Glutamatergic neuron (in vitro differentiated cells): ENCODE measurements at places on chromosomes 11 and 22. TPM values are rescaled to one million over a fixed set of nuclear protein-coding genes. Genes with fewer than 3 reads are reported as not detected.

DNA sequence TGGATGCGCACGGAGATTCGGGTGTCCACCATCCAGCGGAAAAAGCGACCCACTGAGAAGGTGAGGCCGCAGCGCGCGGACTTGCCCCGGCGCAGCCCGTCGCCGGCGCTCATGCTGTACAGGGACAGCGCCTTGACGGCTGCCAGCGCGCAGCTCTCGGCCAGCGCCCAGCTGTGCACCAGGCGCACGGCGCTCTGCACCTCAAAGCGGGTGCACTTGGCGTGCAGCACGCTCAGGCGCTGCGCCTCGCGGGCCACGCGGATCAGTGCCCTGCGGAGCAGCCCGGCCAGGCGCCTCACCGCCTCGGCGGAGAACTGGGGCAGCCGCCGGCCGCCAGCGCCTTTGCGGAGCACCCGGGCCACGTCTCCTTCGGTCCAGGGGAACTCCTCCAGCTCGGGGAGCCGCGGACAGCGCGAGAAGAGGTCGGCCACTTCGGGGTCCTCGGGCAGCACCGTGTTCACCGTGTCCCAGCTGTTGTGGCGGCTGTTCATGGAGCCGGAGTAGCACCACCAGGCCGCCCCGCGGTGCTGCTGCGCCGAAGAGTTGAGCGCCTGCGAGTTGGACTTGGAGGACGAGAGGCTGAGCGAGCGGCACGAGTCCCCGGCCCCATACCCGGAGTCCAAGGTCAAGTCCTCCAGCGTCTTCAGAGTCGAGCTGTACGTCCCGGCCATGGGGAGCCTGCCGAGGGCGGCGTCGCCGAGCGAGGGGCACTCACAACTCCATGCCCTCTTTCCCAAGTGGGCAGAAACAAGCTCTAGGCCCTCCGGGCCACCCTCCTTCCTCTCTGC, 703 bp downstream of the ABTB2 start:
- peak; percentile 73 for DNase-seq

GRCh38 chr11:128388206-128388815, 199.0 kb downstream of the ETS1 start:
- DNase-seq, result no peak

PYGM gene
- total RNA-seq, result 5.5 TPM

- no peak for DNase-seq
Measured at GRCh38 chr11:14270690-14271542, 88.1 kb downstream of the RRAS2 start.

NEFH gene
- 27.1 TPM for total RNA-seq

DNA sequence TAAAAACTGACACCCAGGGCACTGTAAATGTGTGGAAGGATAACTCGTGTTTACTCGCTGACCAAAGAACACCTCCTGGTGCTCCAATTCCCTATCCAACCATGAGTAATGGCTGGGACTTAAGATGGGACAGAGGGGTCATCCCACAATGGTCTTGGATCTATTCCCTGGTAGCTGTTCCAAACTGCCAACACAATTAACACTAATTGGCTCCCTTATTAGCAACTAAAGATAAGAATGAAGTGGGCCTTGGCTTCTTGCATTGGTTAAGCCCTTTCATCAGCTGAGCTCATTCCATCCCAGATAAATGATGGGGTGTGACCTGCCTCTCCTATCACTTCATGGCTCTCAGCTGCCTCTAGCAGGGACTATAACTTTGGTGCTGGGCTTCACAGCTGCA, 1.5 kb upstream of the SIK3 start:
- DNase-seq, result no peak

PUS3 gene
- total RNA-seq, result 12.6 TPM

GRCh38 chr11:117819096-117820040, 5.2 kb downstream of the FXYD2 start:
- peak; percentile 88 for DNase-seq

GRCh38 chr11:121714351-121714750, 261.6 kb upstream of the SORL1-AS1 start:
- no peak for DNase-seq

GRCh38 chr11:100612766-100613165, 74.3 kb upstream of the ARHGAP42 start:
- no peak for DNase-seq

DNA sequence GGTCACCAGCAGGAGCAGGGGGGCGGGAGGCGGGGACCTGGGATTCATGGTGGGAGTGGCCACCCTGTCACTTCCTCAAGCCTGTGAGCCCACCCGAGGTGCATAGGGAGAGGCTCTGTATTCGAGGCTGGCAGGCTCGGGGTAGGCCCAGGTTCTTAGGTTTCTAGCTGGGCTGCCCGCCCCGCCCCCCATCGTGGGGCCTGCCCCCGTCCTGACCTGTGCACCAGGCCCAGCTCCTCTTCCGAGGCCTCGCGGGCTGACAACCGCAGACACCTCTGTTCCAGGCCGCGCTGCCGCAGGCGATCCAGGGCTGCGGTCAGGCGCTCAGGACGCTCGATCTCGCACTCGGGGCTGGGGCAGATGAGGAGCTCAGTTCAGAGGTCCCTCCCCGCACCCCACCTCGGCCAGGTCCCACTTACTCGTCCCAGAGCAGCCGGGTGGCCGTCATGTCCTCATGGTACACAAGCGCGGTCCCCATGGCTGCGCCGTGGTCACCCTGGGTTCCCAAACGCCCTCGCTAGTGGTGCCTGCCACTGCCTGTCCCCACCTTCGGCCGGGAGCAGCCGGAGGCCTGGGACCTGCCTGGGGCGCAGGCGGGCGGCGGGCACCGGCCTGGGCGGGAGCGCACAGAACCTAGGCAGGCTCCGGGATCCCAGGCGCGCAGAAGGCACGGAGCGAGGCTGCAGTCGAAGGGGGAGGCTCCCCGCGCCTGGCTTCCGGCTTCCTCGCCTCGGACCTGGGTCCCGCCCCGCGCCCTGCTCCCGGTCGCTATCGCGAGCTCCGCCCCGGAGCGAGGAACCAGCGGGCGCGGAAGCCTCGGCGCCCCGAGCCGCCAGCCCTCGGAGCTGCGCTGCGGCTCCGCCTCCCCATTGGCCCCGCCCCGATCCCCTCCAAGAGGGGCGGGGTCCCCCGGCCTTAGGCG, at the start of gene HDAC10:
HDAC10 (minus strand) TSS at position 711 of the 922 bp plus-strand sequence; CDS start at position 478, 233 bp downstream.
- peak; percentile 89 for DNase-seq

GRCh38 chr11:96113193-96113681, 189.3 kb upstream of the MTMR2 start:
- DNase-seq, result no peak

DNA sequence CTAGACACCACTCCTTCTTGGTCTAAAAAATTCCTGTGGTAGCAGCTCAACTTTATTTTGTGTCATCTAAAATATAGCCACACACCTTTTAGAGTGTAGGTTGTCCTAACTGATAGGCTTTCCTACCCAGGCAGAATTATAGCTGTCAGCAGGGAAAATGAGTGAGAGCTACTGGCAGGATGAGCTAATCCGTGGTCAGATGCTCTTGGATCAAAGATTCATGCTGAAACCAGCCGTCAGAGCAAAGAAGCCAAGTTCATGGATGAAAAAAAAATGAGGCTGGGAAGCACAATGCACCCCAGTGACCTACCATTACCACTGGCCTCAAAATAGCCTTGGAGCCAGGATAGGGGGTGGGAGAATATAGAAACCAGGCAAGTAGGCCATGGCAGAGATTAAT, 113.1 kb upstream of the BLID start:
- no peak for DNase-seq

- peak; percentile 57 for DNase-seq
Measured at GRCh38 chr11:46119352-46120216, 1.7 kb downstream of the PHF21A start.

DNA sequence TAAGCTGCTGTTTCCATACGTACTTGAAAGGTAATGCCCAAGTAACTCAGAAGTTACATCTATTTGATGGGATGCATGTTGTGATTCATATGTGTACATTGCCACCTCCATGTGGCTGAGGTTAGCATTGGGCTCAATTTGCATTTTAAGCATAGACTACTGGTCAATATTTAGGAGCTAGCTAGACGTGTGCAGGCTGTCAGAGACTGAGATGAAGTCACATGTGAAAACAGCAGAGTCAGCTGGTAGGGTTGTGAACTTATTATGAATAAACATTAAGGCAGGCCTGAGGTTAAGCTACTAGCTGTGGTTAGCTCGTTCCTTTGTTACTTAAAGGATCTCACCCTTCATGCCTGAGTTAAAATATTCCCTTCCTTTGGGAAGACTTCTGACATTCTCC, 114.5 kb upstream of the MTNR1B start:
- DNase-seq, result no peak

GRCh38 chr11:44812971-44813370, 86.2 kb downstream of the TSPAN18 start:
- no peak for DNase-seq

GRCh38 chr11:11370255-11370961, 17.4 kb upstream of the CSNK2A3 start:
- no peak for DNase-seq

GRCh38 chr11:2693271-2694261, 6.2 kb downstream of the KCNQ1OT1 start:
- no peak for DNase-seq

DNA sequence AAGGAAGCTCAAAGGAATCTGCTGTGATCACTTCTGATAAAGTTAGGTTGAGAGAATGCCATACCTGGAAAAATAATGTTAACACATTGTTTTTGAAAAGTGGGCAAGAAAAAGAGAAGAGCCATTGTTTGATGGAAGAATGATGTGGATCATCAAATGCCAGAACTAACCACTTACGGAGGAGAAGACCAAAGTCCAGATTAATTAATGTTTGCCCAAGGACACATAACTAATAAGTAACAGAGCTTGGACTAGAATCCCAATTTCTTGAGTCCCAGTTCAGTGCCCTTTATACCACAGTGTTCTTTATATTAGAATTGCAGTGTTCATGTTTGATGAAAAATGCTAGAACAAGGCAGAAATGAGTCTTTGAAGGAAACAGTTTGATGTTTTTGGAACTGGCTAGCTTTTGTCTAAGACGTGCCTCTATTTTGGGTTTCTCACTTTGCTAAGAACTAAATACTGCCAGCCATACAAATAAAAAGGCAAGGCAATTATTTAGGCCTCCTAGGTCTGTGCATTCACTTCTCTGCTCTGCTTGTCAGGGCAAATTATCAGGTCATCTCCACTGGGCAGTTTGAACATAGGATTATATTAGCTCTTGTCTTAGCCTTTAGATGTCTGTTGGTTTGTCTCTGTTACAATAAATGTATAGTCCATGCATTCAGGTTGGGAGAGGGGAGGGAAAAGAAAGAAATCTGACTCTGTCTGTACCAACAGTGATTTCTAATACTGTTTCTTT, 72.3 kb downstream of the TRIM44 start:
- no peak for DNase-seq

- DNase-seq, result no peak
Measured at GRCh38 chr22:30077279-30077880, 2.9 kb upstream of the HORMAD2 start.

PLAAT4 gene
- not detected for total RNA-seq

FOLR1 gene
- total RNA-seq, result not detected

OR6T1 gene
- total RNA-seq, result not detected
